ENCODE measurements at places on chromosomes 2 and 18.

DNA sequence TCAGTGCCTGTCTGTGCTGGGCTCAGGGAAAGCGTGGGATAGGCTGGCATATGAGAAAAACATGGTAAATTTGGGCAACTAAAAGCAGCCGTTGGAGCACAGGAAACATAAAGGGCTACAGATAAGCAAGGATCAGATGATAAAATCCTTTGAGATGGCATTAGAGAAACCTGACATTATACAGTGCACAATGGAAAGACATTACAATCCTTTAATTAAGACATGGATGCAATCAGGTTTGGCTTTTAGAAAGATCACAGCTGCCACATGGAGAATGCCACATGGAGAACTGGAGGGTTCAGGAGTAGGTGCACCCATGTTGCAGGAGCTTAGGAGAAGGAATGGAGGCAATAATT, 117.3 kb downstream of the CDC42EP3 start:
- DNase-seq, result no peak

- no peak for DNase-seq
Measured at GRCh38 chr2:152525277-152525838, 190.4 kb downstream of the FMNL2 start.

DNA sequence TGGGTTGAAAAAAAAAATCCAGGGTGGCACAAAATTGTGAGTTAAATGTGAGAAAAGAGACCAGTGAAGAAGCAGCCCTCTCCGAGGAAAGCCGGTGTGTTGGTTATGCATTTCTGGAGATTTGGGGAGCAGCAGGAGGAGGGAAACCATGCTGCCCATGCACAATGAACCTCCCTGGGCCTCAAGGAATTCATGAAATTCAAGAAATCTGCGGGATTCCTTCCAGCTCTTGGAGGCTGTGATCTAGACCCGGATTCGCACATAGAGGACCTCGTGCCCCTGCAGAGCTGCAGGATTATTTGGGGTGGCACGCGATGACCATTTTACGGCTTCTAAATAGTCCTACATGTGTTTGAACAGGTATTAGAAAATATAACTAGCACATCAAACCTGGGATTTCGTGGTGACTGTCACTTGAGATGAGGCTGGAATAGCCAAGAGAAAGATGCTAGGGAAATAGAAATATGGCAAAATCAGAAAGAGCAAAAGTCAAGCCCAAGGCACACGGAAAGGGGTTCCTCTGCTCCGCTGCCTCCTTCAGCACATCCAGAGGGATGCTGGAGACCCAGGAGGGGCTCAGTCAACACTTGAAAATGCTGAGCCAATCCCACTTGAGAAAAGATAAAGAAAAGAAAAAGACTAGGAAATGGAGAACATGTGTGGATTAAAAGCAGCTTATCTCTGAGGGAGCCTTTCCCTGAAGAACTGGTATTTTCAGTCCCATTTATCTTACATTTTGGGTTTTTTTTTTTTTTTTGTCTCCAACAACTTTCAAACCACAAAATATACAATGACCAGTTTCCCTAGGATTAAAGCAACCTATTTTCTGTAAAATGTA, 22.0 kb downstream of the KCTD1 start:
- DNase-seq, result no peak

DNA sequence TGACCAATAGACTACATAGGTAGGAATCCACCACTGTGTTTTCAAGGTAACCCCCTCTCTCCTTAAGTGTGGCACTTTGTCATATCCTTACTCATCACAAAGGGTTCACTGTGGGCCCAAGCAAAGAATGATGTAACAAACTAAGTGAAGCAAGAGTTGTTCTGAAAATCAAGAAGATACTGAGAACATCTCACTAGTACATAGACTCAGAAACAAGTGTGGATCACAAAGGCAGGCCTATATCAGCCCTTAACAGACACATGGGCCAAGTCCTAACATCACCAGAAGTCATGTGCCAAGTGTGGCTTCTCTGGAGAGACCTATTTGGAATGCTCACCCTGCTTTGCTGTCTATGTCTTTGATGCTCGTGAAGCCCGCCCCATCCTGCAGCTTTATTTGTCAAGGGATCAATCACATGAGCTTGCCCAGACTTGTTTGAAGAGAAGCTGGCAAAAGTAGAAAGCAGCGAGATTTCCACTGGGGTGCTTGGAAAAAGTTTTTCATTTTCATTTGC, 131.2 kb upstream of the TTC39C start:
- DNase-seq, result no peak

All from GM06990 (cell line).